ENCODE measurements at places on chromosomes 4 and X. TPM values are rescaled to one million over a fixed set of nuclear protein-coding genes. Genes with fewer than 3 reads are reported as not detected.
A peak's percentile ranks its signal among the peaks of the same experiment; 100 is the strongest.

DNA sequence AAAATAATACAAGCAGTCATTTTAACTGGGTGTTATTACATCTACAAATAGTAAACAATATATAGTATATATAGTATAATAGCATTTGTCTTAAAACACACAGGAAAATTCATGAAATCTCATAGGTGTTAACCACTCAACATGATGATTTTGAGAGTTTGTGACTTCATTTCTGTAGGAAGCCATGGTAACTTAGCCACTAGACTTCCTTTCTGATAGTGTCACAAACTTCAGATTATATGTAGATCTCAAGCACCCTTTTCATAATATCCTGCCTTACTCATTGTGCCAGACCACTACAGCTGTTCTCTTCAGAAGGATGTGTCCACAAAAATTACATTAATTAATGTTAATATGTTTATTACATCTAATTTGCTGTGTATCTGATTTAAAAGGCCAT is 1250.6 kb downstream of the ADGRL3 start:
- DNase-seq = no peak

DNA sequence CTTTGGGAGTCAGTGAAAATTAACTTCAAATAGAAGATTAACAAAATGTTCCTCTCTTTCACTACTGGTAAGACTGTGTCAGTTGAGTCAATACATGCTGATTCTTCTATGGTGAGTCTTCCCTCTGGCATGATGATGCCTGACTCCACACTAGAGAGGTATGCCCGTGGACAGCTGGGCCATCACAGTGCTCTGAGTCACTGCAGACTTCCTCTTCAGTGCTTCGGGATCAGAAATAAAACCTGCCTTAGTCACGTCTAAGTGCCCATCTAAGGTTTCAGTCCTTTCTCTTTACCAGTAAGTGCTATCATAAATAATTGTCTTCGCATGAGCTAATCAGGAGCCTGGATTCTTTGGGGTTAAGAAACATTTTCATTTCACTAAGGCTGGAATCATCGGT is 1.6 kb upstream of the ASB5 start:
- DNase-seq = no peak

GRCh38 chr4:165810726-165811125 is 62.3 kb upstream of the TLL1 start:
- no peak for DNase-seq

DNA sequence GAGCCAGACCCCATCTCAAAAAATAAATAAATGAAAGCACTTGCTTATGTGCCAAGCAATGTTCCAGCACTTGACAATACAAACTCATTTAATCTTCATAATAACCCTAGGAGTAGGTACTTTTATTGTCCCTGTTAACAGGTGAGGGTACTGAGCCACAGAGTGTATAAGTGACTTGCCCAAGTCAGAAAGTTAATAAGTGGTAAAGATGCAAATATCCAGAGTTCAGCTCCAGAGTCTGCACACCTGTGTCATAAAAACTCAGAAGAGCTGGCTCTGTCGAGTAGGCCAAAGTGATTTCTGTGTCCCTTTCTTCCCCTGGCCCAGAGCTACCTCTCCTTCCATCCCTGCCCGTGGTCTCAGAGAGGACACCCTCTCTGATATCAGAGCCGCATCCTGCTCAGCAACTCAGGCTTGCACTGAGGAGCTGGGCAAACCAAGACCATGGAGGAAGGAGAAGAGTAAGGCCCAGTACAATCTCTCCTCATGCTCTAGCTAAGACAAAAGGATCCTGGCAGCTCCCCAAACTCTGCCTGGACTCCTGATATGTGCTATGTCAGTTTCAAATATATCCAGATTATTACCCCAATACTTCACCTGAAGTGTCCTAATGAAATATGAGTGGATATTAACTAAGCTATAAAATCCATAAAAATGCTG is 136.3 kb downstream of the HS6ST2 start:
- DNase-seq = no peak

- no peak for DNase-seq
These were observed 166.3 kb downstream of the FNIP2 start for GRCh38 chr4:158934996-158935669.

- no peak for DNase-seq
These were observed 6.6 kb downstream of the KIT start for GRCh38 chr4:54664400-54664799.

DNA sequence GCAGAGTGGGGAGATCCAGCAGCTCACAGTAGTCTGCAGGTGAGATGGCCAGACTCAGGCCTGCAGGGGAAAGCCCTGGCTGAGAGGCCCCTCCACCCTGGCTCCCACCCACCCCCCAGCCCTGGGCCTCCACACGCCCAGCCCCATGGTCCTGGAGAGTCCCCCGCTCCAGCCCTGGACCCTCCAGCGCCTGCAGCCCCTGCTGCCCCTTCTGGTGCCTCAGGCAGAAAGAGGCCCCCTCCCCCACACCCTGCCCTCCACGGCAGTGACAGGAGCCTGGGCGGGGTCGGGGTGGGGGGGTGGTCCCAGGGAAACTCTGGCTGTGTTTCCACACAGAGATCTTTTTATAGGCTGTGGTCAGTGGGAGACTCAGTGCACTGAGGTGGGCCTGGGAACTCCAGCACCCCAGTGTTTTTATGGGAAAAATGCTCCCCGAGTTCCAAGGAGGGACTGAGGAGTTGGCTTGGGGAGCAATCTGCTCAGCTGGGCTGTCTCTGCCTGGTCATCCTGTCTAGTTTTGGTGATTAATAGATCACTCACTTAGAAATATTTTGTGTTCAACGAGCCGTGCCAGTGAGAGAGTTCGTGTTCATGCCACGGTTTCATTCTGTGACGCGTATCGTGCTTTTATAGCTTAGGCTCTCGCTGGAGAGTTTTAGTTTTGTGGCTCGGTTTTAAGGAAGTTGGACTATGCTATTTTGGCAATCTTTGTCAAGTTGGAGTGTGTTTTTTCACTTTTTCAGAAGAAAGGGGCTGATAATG is 53.1 kb upstream of the HGFAC start:
- DNase-seq = peak; percentile 75

DNA sequence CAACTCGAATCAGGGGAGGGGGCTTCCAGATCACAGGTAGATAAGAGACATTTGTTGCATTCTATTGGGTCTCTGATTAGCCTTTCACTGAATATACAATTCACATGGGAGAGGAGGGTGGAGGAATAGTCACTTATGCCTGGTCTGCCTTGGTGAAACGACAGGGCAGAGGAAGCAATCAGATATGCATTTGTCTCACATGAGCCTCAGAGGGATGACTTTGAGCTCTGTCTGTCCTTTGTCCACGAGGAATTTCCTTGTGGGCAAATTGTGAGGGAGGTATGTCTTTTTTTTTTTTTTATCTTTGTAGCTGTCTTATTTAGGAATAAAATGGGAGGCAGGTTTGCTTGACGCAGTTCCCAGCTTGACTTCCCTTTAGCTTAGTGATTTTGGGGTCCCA is 28.5 kb upstream of the TMSB4X start:
- DNase-seq = no peak

- no peak for DNase-seq
These were observed 112.9 kb downstream of the KCNIP4 start for GRCh38 chr4:21835712-21836111.

DNA sequence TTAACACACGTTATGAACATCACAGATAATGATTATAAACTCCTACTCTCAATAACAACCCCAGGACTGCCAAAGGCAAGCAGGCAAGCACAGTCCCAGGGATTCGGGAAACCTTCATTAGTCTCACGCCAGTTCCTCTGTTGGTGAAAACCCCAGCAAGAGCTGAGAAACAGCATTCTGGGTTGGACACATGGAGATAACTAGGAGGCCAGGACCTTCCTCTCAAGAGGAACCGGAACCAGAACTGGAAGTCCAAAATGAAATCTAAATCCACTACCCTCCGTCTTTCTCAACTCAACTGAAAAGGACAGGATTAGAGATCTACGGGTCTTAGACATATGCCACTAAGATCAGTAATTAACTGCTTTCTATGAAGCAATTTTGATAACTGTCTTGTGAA is 3.8 kb downstream of the VEGFC start:
- no peak for DNase-seq

DNA sequence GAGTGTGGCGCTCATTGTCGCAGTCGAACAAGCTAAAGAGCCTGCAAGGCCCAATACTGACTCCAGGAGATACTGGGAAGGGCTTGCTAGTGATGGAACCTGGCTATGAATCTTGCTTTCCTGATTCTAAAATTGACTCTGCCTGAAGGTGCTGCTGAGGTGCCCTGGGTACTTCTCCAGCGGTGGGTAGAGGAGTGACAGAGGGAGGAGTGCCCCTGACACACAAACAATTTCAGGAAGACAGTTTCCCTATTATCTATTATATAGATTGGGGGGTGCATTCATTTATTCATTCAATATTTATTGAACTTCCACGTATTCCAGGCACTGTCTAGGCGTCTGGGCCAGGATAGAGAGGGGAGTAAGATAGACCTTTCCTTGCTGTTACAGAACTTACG is 339.2 kb upstream of the GATB start:
- no peak for DNase-seq

DNA sequence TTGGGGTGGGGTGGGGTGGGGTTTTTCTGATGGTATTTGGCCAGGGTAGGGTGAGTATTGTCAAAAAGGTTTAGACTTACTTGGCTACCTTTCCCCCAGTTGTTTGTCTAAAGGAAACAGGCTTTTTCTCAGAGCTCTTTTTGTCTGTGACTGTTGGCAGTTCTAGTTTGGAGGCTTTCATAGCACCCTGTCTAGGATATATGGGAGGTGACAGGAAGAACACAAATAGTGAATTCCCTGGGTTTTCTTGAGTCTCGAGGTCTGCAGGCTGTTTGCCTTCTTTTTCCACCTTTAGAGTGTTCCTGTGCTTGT is 13.5 kb downstream of the RPS6KA3 start:
- DNase-seq = peak; percentile 6

DNA sequence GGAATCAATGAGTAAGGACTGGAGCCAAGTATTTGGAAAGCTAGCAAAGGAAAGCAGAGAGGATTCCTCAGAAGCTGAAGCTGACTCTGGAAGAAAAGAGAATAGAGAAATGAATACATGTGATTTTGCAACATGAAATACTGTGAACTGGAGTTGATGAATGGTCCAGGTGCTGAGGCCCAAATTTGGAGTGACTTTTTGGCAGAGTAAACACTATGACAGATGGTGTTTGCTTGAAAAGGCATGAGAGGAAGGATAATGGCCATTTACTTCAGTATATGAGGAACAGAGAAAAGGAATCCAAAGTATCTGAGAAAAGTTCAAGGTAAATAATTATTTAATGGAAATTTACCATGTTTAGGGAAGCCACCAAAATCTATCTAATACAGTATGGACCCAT is 236.7 kb downstream of the SLITRK2 start:
- no peak for DNase-seq

- no peak for DNase-seq
These were observed 17.8 kb upstream of the TDO2 start for GRCh38 chr4:155885666-155886065.

GRCh38 chr4:119299260-119299671 is 22.7 kb downstream of the FABP2 start:
- DNase-seq = no peak

DNA sequence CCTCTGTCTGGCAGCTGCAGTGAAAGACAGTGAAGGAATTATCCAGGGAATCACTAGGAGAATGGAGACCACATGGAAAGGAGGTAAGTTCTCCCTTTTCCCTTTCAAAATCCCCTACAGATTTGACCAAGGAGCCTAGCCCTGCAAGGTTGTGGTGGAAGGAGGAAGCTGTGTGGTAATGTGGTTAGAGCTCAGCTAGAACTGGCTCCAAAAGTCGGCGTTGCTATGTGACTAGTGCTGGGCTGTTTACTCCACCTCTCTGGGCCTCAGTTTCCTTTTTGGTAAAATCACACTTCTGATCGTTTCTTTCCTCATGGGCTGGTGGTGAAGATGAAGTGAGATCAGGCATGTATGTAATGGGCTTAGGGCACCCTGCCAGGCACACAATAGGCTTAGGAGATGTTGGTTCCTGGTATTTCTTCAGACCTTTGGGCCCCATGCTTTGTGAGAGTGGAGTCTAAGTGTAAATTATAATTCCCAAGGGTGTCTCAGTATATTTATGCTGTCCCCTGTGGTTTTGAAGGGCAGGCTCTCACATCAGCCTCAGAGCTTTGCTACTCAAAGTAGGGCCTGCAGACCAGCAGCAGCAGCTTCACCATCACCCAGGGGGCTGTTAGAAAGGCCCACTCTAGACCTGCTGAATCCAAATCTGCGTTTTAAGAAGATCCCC is 183.7 kb upstream of the BCOR start:
- no peak for DNase-seq

- DNase-seq = peak; percentile 64
These were observed 863 bp upstream of the XPNPEP2 start for GRCh38 chrX:129737916-129738315.

Gene PTTG2
- total RNA-seq = 2.8 TPM

Gene XPNPEP2
- not detected for total RNA-seq

Gene CXCL8
- total RNA-seq = 0.32 TPM

Gene CDX4
- total RNA-seq = not detected

Gene MMRN1
- total RNA-seq = 0.49 TPM

Gene NLRP2B
- not detected for total RNA-seq

Gene STAP1
- 62.3 TPM for total RNA-seq
